ENCODE measurements at places on chromosomes 11 and 22.
A peak's percentile ranks its signal among the peaks of the same experiment; 100 is the strongest.

GRCh38 chr11:27470166-27470565, 2.4 kb downstream of the LGR4 start:
- DNase-seq = no peak

DNA sequence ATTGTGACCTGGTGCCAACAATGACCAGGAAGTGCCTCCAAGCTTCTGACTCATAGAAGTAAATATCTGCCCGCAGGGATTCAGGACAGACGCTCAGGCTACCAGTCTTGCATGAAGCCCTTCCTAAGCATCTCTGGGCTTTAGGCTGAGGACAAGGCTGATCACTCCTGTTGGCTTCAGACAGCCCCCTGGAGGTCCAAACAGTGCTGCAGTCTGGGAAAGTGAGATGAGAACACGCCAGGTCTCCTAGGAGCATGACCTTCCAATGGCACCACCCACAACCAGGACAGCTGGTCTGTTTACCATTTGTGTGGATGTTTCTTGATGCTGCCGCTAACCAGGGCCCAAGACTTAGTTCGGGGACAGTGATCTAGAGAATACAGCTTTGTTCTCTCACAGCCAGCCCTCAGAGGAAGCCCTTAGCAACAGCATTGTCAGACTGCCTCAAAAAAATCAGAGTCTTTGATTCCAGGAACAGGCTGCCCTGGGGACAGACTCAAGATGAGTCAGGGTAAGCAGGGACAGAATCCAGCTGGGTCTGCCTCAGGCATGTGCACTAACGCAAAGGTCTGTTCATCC, 111.2 kb downstream of the ZNF280B start:
- DNase-seq = no peak

- DNase-seq = no peak
Observed at GRCh38 chr11:93072229-93072914, 102.9 kb downstream of the MTNR1B start.

- no peak for DNase-seq
Observed at GRCh38 chr11:67571443-67571842, 12.2 kb upstream of the GSTP1 start.

DNA sequence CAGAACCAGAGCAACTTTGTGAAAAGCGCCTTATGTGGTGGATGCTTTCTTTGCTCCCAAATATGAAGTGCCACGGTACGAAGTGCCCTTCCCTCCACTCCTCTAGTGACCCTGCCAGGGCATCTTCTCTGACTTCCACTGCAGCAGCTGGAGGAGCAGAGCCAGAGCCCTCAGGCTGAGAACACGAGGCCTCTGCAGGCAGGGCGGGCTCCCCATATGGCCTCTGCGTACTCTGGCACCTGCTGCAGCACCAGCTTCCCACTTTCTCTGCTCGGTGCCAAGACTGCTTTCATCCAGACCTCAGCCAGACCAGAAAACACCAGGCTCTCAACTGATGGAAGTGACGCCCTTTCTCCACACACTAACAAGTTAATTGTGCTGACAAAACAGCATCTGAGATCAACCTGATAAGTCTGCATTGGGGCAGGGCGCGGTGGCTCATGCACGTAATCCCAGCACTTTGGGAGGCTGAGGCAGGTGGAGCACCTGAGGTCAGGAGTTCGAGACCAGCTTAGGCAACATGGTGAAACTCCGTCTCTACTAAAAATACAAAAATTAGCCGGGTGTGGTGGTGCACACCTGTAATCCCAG, 12.8 kb downstream of the UFD1 start:
- DNase-seq = no peak

- no peak for DNase-seq
Observed at GRCh38 chr11:120335556-120335907, 681 bp upstream of the ARHGEF12 start.

DNA sequence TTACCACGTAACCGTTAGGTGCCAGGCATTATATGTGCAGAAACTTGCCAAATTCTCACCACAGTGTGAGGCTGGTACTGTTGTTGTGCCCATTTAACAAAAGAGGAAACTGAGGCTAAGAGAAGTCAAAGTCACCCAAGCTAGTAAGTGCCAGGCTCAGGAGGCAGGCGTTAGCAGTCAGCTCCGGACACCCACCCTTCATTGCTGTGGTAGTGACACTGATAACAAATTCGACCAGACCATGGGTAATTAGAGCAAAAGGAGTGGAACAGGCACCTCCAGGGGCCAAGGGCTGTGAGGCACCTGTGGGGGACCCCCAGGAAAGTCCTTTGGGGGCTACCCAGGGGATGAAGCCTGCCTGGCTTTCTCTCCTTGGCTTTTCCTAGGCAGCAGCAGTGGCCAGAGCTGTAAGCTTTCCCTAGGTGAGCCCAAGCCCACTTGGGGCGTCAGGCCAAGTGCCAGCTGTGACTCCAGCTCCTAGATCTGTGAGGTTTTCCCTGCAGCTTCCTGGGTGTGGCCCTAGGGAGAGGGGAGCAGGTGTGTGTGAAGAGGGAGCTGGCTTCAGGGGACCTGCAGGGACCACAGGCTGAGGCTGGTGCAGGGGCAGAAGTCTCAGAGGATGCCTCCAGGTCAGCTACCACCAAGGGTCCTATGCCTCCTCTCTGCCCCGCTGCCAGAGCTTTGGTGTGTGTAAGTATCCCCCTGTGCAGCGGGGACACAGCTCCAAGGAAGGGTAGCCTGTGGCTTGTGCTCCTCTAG, 19.7 kb upstream of the ALX4 start:
- no peak for DNase-seq

DNA sequence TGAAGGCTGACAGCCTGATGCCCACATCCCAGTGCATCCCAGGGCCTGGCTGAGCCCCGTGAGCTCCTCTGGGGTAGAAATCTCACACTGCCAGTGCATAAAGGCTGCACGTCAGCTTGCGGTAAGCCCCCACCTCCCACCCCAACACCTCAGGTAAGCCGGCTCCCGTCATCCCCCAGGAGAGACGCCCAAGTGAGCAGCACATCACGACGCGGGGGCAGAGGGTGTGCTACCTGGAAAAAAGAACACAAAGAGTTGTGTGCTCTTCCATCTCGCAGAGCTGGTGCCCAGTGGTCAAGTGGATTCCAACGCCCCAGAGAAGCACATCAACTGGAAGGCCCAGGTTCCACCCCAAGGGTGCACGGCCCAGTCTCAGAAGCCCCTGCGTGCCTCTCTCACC, 50.0 kb downstream of the IGSF9B start:
- no peak for DNase-seq

- no peak for DNase-seq
Observed at GRCh38 chr11:38461751-38462150, 1863.7 kb upstream of the RAG2 start.

DNA sequence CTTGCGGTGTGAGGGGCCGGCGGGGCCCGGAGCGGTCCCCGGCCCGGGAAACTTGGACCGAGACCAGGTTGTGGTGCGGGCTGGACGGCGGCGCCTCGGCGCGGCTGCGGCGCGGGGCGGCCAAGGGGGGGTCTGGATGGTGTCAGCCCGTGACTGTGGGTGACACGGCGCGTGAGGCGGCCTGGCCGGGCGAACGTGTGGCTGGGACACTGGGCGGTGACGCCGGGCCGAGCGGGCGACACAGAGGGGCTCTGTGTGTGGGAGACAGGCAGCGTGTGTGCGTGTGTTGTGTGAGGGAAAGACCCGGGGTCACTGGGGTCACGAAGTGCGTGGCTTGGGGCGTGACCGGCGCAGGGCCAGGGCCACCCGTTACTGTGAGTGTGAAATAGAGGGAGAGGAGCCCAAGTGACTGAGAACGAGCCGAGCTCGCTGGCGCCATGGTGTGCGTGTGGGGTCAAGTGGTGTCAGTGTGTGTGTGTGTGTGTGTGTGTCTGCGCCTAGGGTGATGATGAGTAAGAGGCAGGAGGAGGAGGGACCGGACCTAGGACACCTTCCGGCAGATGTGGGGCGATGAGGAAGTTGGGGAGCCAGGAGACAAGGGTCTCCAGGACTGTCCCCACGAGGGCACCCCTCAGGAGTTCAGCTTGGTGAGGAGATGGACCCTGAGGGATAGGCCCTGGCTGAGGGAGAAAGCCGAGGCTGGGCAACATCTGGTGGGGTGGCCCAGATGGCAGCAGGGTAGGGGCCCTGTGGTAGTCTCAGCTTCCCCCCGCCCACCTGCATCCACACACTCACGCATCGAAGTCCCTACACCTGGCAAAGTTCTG, 817 bp downstream of the RELT start:
- DNase-seq = peak; percentile 80

- DNase-seq = no peak
Observed at GRCh38 chr11:67213178-67213621, 53.1 kb upstream of the GRK2 start.

DNA sequence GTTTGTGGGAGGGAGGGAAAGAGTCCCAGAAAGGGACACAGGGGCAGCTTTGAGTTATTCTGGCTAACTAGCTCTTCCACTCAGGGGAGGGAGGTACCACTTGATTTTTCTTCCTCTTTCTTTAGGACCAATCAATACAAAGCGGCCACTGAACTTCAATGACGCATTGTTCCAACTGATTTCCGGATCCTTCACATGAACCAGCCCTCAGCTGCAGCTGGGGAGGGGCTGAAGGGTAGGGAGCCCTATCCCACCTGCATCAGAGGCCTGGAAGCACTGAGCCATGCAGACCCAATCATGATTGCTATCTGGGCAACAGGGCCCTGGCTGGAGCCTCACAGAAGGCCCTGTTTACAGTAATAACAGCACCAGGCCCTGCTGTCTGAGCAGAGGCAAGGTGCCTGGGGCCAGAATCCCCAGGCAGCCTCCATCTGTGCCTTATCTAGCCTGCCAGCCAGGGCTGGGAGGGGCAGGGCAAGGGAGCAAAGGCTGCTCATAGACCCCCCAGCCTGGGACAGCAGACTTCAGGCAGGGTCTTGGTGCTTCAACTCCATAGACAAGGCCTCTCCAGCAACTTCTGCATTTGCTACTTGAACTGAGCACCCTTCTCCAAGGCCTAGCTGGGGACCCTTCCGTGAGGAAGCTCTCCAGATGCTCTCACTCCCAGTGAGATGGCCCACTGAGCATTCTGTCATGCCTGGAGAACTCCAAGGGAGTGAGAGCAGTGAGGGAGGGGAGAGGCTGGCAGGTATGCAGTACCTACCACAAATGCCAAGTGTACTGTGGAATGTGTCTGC, 22.5 kb downstream of the CLPB start:
- no peak for DNase-seq

DNA sequence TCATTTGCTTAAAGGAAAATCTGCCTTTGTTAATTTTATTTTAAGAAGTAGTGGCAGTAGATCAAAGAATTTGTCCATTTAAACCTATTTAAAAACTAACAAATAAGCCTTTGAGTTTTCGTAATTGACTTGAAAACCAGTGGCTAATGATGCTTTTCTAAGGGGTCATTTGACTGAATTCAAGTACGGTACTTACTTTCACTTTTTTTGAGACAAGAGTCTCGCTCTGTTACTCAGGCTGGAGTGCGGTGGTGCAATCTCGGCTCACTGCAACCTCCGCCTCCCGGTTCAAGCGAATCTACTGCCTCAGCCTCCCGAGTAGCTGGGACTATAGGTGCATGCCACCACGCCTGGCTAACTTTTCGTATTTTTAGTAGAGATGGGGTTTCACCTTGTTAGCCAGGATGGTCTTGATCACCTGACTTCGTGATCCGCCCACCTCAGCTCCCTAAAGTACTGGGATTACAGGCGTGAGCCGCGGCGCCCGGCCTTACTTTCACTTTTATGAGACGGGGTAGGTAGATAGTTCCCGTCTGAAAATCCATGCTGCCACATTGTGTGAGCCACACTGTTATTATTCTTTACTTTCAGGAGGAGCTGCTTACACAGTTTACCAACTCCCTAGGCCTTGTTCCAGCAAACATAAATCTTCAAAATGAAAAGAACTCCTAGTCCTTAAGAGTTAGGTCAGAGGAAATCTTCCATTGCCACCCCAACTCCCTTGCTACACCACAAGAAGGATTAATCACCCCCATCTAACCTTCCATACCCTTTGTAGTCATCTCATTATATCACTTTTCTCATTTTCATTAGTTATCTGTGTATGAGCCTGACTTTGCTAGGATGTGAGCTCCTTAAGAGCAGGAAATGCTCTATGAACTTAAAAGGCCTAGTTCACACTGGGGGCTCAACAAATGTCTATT, 926.6 kb upstream of the CCDC90B start:
- no peak for DNase-seq

DNA sequence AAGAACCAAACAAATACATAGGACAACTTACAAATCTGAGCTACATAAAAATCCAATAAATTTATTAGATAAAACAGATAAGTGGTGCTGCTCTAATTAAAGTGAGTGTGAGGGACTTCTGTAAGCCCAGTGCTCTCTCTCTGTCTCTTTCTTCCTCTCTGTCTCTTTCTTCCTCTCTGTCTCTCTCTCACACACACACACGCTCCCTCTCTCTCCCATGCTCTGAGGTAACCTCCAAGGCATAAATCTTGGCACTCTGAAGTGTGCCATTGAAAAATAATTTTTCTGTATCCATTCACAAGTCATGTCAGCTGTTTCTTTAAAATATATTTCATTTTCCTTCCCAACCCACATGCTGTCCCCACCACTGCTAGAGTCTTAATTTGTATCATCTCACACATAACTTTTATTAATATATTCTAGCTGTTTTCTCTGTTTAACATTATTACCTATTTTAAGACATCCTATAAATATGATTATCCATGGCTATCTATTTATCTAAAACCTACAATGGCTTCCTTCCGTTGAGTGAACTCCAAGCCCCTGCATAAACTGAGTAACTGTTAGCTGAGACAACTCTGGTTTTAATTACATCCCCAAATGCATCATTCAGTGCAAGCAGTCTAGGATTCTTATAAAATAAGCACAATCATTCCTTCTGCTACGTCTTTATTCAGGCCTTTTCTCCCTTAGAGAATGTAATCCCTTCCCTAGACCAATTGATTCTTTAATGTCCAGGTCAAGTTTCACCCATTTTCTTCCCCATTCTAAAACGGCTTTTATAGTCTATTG, 57.4 kb upstream of the SLC5A12 start:
- DNase-seq = no peak

DNA sequence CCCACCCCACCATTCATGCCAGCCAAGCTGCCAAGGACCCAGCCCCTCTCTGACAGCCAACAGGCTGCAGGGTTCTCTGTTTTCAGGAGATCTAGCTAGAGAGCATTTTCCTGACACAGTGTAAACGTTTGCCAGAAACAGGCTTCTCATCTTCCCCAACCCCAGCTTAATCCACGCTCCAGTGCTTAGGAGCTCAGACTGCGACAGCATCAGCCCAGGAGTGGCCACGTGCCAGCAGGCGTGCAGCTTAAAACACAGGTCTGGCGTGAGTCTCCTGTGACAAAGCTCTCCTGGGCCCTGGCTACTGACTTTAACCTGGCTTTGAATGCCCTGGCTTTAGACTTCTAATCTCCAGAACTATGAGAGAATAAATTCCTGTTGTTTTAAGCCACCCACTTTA, 66.6 kb downstream of the GALNT18 start:
- no peak for DNase-seq

Measured in right atrium auricular region (tissue), 2 donors.